NCI-H1694 (cell line): ENCODE measurements at places on chromosomes 7 and 10.

DNA sequence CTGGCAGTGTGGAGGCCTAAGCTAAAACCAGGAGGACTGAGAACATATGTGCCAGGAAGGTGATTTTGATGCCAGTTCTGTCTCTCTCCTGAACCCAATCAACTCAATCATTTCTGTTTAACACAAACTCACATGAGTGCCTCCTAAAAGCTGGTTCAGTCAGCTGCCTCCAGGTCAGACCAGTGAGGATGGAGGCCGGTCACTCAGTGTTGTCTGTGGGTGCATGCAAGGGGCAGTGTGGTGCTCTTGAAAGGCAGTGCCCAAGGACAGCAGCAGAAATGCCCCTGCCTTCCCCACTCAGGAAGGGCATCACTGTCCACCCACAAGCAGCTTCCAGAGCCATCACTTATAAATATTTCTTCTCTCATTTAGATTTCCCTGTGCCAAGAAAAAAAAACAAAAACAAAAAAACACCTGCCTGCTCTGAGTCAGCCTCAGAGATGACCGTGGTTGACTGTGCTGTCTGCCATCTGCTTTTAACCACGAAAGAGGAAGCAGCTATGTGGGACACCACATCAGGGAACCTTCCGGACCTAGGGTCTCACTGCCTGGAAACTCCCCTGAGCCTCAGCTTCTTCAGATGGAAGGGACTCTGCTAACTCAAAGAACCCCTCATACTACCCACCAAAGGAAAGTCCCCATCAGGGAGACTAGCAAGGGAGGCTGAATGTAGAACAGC is 39.1 kb downstream of the VOPP1 start:
- peak; percentile 38 for DNase-seq

- no peak for DNase-seq
Observed at GRCh38 chr7:154450451-154450850, 398.3 kb downstream of the DPP6 start.

DNA sequence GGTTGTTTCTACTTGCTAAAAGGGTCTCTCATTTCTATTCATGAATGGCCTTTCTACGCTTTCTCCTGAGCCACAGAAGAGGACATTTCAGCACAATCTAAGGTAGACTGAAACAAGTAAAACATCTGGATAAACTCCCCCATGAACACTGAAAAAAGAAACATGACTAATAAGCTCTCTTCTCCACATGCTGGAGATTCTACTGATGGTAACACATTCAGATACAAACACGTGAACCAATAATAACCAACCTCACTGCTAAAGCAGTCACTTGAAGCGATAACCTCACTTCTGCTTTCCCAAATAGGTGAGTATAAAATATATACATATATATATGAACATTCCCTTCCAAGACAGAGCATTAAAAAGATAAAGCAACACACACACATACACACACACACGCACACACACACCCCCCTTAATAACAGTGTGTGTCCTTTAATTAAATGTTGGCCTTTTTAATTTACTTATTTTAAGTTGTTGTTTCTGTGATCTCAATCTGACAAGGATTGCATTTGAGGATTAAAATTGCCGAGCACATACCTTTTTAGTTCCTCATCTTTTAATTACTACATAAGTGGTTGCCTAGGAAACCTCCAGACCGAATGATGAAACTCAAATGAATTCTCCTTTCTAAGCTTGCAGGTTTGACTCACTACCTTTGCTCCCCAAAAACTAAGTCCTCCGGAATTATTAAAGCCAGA is 292.4 kb upstream of the KLF14 start:
- DNase-seq = no peak

DNA sequence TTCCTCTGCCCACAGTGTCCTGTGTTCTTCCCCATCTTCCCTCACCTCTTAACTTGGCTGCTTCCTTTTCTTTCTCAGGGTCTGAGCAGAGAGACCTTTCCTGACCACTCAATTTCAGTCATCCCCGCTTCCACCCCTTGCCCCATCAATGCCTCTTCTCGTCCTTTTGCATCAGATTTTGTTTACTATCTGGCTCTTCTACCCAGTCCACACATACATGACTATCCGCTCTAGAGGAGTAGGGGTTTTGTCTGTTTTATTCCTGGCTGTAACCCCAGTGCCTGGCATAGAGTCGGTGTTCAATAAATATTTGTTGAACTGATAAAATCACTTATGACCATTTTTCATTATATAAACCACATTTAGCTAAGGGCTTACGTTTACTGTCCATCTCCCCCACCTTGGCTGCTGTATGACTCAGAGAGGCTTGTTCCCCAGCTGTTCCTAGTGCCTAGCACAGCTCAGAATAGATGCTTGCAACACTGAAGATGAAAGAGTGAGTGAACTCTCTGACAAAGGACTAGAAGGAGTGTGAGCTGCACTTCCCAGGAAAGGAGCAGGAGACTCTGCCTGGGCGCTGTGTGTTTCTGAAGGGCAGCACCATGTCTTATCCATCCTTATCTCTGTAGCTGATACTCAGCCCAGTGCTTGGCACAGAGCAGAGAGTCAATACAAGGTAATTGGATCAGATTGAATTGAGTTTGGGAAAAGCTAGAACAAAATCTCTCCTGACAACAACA is 21.9 kb downstream of the ARID5B start:
- DNase-seq = no peak

DNA sequence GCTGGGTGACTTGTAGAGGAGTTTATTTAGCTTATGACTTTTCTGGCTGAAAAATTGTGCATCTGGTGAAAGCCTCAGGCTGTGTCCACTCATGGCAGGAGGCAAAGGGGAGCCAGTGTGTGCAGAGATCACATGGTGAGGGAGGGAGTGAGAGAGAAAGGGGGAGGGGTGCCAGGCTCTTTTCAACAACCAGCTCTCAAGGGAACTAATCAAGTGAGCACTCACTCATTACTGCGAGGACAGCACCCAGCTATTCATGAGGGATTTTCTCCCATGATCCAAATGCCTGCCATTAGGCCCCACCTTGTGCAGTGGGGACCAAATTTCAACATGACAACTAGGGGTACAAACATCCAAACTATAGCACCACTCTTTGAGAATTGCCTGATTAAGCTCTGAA is 590.2 kb downstream of the MAGI2 start:
- no peak for DNase-seq

DNA sequence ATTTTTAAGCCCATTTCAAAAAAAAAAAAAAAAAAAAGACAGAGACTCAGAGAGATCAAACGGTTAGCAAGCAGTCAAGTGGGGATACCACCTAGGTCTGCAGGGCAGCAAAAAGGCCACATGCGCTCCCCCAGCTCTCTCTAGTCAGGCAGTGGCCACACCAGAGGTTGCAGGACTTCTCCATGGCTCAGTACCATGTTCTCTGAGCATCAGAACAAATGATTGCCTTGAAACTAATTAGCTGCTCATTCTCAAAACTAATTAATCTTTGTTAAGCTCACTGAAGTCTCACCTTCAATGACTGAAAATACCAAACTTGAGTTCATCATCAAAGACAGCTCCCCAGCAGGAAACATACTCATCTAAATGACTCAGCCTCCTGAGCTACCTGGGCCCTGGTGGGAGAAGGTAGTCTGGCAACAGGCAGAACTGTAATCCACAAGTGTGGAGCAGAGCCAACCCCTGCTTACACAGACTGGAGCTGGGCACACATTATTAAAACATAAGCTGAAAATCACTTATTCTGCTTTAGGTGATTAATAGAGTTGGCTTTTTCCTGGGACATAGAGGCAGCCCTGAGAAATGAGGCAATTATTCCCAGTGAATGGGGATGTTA is 319.6 kb downstream of the GRID1 start:
- no peak for DNase-seq

DNA sequence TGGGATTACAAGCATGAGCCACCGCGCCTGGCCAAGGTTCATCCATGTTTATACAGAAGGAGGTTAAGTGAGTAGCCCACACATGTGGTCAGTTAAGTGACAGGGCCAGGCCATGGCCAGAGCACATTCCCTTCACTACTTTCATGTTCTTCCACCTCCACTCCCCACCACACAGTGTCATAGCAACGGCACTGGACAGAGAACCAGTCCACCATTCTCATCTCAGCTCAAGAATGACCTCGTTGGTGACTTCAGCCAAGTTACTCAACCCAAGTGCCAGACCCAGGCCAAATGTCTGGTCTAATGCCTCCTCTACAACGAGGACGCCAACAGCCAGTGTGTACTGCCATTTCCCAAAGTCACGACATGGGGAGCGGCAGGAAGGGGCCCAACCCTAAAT is 62.4 kb downstream of the INHBA start:
- no peak for DNase-seq

DNA sequence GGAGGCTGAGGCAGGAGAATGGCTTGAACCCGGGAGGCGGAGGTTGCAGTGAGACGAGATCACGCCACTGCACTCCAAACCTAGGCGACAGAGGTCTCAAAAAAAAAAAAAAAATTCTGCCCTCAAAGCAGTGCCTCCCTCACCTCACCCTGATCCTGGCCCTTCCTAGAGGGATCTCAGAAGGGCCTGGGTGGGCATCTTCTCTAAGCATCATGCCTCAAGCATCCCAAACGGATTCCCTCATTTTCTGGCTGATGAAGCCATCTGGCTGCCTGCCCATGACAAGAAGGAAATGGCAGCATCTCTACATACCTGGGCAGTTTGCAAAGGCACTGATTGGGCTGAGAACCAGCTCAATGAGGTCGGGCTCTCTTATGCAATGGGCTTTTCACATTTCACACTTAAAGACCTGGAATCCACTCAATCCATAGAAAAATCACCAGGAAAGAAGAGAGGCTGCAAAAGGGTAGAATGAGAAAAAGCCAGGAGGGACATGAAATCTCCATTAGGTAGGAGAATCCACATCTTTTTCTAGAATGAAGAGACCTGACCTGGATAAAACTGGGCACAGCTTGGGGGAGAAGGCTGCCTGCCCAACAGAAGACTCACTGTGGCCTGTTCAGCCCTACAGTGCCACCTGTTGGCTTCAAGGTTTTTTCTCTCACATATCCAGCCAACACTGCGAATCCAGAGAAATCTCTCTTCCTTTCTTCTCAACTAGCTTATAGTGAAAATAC is 48.1 kb downstream of the PDLIM1 start:
- peak; percentile 8 for DNase-seq
